Cerebellum (tissue), 4 donors: ENCODE measurements at places on chromosomes 12 and 14. TPM values are rescaled to one million over a fixed set of nuclear protein-coding genes. Genes with fewer than 3 reads are reported as not detected.

Gene NYNRIN
- 31.8 TPM for total RNA-seq

GRCh38 chr14:36513451-36514277 is 6.4 kb downstream of the NKX2-1 start:
- DNase-seq = no peak

Gene NPC2
- total RNA-seq = 23.4 TPM

Gene SLC22A17
- total RNA-seq = 115 TPM

Gene PLXNC1
- total RNA-seq = 105 TPM

GRCh38 chr12:132622437-132623071 is 4.0 kb downstream of the P2RX2 start:
- DNase-seq = no peak

- no peak for DNase-seq
These were observed 65.9 kb downstream of the RERG start for GRCh38 chr12:15155271-15155670.

- no peak for DNase-seq
These were observed 319.2 kb downstream of the DPF3 start for GRCh38 chr14:72574715-72575114.

Gene KRT8
- 1.9 TPM for total RNA-seq

DNA sequence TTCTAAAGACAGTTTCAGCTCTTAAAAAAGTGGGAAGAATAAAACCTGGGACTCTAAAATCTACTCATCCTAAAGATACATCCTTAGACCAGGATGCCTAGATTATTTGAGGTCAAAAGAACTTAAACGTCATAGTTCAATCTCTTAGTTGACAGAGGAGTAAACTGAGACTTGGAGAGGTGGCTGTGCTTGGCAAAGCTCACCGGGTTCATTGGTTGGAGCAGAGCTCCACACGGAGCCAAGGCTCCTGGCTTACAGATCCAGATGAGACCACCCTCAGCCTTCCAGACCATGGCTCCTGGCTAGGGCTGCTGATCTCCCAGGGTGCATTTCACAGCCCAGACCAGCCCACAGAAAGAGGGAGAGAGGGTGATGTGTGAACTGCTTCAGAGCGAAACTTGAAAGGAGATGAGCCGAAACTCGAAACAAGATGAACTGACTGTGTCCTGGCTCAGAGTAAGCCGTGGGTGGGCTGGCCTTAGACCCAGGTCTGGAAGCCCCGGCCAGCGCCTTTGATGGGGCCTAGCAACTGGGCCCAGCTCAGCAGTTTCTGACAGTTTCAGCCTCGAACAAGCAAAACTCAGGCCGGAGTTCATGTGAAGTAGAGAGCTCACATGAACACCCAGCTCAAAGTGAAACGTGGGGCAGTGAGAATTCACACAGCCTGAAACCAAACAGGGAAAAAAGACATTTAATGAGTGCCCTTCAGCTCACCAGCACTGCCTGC is 1044.8 kb downstream of the BCL11B start:
- no peak for DNase-seq

- DNase-seq = no peak
These were observed 6.6 kb downstream of the PHB2 start for GRCh38 chr12:6963791-6964413.
